Anterior cingulate cortex (tissue), 58 donors: ENCODE measurements at places on chromosomes 5 and 9.

GRCh38 chr5:5671823-5672222, 249.3 kb downstream of the ICE1 start:
- no peak for DNase-seq

DNA sequence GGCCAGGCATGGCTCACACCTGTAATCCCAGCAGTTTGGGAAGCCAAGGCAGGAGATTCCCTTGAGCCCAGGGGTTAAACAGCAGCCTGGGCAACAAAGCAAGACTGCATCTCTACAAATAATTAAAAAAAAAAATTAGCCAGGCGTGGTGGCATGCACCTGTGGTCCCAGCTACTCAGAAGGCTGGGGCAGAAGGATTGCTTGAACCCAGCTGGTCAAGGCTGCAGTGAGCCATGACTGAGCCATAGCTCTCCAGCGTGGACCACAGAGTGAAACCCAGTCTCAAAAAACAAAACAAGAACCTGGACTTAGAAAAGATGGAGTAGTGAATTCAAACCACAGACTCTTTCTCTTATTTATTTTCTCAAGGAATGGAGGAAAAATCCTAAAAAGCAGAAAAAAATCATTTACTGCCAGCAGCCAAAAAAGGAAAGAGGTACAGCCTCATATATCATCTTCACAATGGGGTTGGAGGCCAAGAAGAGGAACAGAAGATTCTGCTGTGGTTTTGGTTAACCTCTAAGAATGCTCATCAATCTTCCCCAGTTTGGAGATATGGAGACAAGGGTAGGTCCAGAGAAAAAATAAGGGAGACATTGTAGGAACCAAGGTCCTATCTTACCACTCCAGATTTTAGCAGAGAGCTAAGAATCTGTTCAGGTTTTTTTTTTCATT, 40.0 kb upstream of the MYO10 start:
- no peak for DNase-seq

GRCh38 chr5:82809420-82810143, 267.6 kb downstream of the TMEM167A start:
- no peak for DNase-seq

DNA sequence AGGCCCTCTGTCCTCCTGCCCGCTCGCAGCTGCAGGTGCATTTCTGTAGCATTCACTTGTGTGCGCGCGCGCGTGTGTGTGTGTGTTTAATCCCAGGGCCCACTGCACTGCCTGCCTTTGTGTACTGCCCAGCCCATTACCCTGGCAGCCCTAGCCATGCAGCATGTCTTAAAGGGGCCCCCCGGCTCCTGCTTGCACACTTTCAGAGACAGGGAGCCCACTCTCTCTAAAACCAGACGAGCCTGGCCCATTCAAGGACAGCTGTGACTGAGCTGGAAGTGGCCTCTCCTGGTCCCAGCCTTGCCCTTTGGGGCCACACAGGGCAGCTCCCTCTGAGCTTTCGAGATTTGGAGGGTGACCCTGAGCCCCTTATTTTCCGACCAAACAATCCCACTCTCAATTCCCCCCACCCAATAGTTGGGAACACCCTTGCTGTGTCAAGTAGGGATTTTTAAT, 98.9 kb downstream of the DAB2IP start:
- no peak for DNase-seq

GRCh38 chr9:84271531-84271900, 69.0 kb downstream of the SLC28A3 start:
- DNase-seq: peak; percentile 60

DNA sequence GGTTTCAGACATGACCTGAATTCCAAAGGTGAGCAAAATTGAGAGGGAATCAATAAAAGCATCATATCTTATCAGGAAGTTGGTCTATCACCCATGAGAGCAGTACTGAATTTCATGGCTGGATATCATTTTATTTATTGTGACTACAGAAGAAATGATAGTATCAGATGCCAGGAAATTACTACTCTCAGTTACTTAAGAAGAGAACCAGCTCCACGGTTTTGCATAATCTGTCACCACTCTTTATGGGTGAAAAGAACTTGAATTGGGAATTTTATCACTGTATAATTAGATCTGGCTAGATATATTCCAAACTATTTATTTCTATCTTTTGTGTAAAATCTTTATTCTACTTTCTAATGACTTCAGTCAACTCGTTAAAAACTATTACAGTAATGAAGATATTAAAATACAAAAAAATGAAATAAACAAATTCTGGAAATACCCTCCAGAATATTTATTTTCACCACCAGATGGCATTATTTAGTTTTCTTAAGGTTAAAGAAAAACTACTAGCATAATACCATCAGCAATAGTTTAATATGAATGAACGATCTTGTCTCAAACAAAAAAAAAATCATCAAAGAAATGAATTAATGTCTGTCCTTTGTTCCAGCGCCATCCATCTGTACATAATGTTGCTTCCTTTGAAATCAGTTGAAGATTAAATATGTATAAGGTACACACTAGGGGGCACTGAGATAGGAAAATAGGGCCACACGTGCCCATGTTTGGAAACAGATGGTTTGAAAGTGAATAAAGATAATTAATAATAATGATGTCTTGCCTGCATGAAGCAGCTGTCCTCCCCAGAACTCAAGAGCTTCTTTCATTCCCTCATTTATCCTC, 84.7 kb upstream of the SLCO6A1 start:
- no peak for DNase-seq

GRCh38 chr9:35114840-35115628, 628 bp downstream of the ATOSB start:
- peak; percentile 55 for DNase-seq

- DNase-seq: no peak
These were observed 66.6 kb upstream of the IFNK start for GRCh38 chr9:27457445-27457844.

- no peak for DNase-seq
These were observed 10.9 kb downstream of the ZNF169 start for GRCh38 chr9:94270009-94270408.

- DNase-seq: no peak
These were observed 20.9 kb upstream of the ZBTB43 start for GRCh38 chr9:126783949-126784348.

DNA sequence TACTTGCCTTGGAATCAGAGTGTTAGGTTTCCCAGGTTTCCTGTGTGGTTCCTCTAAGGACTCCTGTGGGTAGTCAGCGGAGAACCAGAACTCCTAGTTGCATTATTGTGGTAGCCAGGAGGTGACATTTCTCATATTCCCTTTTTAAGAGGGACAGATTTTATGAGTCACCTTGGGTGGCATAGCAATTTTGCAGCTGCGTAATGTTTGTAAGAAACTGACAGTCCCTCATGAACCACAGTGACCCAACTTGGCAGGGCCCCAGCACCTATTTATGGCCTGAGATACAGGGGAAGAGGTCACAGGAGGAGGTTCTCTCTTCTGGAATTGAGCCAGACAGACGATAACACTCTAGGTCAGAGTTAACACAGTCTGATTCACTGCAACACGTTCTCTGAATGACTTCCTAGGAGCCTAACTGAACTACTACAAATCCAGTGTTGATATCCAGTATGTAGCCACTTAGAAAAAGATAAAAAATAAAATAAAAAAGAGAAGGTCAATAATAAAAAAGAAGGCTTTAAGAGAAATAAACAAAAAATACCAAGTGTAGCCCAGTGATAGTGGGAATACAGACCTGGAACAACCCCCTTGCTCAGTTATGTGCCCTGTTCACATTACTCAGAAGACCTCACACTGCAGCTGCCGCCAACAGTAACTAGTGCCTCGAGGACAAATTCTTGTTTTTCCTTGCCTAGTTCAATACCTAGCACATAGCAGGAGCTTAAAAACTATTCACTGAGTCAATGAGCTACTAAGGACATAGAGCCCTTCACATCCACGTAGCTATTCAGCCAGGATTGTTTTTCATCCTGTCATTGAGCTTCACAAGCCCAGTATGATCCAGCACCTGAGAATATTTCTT, 50.7 kb upstream of the VLDLR start:
- DNase-seq: no peak

GRCh38 chr9:125407432-125407973, 145.9 kb downstream of the GAPVD1 start:
- DNase-seq: no peak

DNA sequence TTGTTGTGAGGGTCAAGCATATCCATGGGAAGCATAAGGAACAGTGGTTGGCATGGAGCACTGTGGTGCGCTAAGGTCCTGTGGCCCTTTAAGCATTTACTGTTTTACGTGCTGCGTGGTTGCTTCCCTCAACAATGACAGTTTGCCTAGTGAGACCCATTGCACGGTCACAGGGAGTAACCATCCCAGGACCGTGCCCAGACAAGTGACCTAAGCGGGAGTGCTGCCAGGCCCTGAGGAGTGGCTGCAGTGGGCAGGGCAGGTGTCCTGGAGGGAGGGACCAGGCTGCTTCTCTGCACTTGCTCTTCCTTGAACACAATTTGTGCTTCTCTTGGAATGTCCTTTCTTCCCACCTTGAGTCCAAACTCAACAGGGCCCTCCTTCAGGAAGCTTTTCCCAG, 64.6 kb downstream of the RGS3 start:
- DNase-seq: no peak

DNA sequence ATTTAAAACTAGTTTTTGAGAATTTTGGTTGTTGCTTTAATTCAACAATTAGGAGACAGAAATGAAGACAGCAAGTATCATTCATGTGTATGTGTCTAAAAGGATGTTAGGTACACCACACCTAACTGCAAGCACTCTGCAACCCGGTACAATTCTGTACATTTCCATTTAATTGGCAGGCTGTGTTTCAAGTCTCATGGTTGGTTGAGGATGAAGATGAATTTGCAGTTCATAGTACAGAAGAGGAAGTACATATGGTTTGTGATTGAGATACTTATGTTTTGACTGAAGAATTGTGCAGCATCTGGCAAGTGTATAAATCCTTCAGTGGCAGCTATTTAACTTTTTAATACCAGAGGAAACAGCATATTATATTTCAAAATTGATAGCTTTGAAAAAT, 628.7 kb upstream of the ZNF608 start:
- no peak for DNase-seq

DNA sequence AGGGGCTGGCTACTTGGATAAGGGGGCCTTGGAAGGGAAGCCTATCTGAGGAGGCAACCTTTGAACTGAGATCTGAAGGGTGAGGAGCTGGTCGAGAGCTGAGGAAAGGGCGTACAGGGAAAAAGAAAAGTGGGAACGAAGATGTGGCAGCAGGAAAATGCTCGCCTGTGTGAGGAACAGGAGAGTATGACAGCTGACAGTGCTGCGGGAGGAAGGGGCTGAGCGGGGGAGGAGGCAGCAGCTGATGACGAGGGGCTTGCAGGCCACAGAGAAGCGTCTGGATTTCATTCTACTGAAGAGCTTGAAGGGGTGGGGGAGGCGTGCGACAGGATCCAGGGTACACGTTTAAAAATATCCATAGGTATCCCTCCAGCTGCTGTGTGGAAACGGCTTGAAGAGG, 28.9 kb downstream of the SH3PXD2B start:
- no peak for DNase-seq

DNA sequence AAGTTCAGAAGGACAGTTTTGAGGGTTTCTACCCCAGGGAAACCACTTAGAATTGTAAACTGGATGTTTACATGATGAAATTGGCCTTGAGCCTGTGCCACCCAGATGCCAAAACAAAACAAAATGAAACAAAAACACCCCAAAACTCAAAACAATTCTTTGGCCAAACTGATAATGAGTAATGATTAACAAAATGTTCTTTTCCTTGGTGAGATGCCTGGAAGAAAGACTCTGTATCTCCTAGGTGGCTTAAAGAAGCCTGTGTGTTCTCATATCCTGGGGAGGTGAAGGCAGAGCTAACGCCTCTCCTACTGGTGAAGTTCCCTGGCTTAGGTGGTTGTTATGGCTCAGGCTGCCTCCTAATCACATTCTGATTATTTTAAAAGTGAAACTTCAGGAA, 120.5 kb downstream of the NPR3 start:
- no peak for DNase-seq

GRCh38 chr5:112529525-112529924, 110.4 kb upstream of the EPB41L4A start:
- DNase-seq: no peak

- DNase-seq: no peak
These were observed 559.8 kb downstream of the HINT1 start for GRCh38 chr5:130605234-130605633.

DNA sequence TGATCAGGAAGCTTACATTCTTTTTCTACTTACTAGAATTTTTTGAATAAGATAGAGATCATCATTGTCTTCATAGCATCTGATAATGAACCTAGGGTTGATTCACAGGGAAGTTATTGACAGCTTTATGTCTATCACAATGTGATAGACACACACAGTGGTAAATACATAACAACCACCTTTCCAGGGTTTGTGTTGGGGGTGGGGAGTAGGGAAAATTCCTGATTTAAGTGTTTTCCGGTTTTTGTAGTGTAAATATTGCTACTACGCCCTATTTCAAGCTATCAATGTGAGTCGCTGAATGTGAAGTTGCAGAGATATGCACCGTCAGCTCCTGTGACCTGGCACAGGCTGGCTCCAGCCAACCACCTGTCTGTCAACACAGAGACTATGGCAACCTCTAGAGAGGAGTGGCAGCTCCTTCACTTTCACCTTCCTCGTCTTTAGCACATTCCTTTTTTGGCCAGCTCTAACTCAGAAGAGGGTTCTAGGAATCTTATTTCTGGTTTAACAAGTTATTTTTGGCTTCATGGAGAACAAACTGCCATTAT, 224.9 kb downstream of the MAT2B start:
- DNase-seq: no peak

DNA sequence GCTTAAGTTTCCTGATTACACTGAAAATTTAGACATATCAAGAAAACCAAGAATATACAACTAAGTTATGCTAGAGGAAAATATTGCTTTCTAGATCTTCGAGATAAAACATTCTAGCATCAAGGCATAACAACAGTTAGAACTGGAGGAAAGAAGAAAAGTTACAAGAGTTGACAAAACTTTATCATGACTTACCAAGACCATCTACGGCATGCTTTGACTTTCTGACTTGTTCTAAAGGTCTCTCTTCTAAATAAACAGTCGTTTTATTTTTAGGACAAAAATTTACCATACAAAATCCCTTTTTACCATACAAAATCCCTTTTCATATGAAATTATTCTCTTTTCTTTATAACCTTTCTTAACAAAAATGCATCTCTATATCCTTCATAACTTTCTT, 1110.1 kb upstream of the CDH10 start:
- DNase-seq: no peak

DNA sequence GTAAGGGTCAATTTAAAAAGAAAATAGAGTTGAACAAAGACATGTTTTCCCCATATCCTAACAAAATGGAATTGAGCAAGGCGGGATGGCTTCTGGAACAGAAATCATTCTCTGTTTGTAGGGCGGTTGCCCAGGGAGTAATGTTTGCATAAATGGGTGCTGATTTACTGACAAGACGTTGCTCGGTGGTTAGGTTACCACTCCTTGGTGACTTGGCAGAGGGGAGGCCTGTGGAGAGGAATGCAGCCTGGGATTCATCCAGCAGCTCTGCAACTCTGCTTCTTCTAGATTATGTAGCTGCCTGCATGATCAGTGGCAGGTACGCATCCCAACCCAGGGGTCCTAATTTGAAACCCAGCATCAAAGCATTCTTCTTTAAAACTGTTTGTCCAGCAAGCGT, 200.2 kb downstream of the CFAP90 start:
- DNase-seq: no peak

- DNase-seq: no peak
These were observed 184.9 kb downstream of the PCSK1 start for GRCh38 chr5:96248131-96248530.

- DNase-seq: no peak
These were observed 7.9 kb downstream of the TXNDC8 start for GRCh38 chr9:110329639-110330230.

- no peak for DNase-seq
These were observed 54.8 kb downstream of the UBAP1 start for GRCh38 chr9:34233672-34234071.
